Cortex of kidney (tissue), 1 donor: ENCODE measurements at places on chromosomes 1 and 21.

GRCh38 chr21:19049567-19049966, 646.0 kb upstream of the TMPRSS15 start:
- DNase-seq, result no peak

DNA sequence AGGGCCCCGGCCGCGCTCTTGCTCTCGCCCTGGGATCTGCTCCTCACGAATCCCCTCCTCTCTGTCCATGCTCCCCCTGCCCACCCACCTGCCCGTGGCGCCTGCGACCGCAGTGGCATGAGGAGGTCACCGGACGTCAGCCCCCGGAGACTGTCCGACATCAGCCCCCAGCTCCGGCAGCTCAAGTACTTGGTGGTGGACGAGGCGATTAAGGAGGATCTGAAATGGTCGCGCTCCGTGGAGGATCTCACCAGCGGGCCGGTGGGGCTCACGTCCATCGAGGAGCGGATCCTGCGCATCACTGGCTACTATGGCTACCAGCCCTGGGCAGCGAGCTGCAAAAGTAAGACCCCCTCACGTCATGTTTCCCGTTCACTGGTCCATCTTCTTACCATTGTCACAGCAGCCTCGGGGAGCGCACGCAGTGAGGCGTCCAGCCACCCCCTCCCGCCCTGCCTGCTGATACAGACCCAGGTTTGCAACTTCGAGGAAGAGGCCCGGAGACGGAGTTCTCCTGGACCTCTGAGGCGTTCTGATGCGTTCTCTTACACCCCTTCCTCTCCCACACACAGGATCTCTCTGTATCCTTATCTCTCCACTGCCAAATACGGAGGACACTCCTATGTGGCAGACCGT, 1.1 kb downstream of the SLC35F3 start:
- DNase-seq, result no peak

DNA sequence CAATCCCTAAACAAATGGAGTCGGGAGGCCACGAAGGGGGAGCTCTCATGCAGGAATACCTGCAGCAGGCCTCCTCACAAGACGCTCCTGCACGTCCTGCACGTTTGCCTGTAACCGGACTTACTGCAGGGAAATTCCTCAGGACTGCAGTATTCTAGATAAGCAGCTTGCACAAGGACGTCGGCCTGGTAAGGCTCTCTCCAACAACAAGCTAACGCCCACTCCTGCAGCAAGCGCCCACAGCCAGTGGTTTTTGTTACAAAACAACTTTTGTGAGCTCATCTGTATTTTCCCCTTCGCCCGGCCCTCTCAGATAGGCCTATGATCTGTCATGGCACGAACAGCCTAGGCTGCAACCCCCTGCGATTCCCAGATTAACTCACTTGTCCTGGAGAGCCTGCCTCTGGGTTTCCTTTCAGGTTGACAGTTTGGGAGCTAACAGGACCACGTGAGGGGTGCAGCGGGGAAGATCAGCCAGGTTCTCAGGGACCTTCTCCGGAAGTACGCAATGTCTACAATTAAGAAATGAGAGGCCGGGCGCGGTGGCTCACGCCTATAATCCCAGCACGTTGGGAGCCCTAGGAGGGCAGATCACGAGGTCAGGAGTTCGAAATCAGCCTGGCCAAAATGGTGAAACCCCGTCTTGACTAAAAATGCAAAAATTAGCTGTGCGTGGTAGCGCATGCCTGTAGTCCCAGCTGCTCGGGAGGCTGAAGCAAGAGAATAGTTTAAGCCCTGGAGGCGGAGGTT, 921 bp upstream of the MIB2 start:
- DNase-seq, result no peak

DNA sequence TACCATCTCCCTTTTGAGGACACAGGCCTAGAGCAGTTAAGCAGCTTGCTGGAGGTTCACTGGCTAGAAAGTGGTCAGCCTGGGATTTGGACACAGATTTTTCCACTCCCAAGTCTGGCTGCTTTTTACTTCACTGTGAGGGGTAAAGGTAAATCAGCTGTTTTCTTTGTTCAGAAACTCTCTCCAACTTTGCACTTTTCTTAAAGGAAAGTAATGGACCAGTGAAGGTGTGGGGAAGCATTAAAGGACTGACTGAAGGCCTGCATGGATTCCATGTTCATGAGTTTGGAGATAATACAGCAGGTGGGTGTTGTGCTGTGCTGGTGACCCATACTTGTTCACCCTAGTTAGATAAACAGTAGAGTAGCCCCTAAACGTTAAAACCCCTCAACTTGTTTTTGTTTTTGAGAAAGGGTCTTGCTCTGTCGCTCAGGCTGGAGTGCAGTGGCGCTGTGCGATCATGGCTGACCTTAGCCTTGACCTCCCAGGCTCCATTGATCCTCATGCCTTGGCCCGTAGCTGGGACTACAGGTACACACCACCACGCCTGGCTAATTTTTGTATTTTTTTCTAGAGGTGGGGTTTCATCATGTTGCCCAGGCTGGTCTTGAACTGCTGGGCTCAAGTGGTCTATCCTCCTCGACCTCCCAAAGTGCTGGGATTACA, 4.2 kb downstream of the SOD1 start:
- no peak for DNase-seq

DNA sequence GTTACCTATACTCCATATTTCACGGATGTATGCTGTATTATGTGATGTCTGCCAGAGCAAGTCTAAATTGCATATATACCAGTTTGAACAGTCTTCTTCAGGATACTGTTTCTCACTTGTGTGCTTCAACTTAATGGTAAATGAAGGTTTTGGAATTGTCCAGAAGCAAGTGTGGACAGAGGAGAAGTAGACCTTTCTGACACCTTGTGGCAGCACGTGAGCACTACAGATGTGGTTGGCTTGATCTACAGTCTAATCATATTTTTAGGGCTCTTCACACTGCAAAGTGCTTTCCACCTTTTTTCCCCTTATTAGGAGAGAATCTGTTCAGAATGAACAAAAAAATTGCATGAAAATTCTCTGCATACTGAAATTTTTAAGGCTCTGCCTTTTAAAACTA, 10.9 kb downstream of the MORC3 start:
- DNase-seq, result no peak

DNA sequence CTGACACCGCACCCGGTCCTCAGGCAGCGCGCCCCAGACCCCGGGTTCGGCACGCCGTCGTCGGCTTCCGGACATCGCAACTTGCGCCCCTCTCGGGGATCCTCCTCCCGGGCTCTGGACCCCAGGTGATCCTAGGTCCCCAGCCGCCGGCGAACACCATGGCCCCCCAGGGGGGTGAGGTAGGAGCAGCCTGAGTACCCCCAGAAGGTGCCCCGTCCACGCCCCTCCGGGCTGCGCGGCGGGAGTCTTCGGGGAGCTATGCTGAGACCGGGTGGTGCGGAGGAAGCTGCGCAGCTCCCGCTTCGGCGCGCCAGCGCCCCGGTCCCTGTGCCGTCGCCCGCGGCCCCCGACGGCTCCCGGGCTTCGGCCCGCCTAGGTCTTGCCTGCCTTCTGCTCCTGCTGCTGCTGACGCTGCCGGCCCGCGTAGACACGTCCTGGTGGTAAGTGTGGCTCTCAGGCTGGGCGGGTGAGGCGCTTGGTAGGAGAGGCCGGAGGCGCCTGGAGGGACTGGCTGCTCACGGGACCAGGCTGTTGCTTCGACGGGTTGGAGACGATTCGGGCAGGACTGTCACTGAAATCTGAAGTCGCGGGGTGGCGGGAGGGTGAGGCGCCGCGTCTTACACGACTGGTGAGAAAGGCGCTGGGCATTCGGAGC, 367 bp downstream of the WNT2B start:
- DNase-seq, result no peak

DNA sequence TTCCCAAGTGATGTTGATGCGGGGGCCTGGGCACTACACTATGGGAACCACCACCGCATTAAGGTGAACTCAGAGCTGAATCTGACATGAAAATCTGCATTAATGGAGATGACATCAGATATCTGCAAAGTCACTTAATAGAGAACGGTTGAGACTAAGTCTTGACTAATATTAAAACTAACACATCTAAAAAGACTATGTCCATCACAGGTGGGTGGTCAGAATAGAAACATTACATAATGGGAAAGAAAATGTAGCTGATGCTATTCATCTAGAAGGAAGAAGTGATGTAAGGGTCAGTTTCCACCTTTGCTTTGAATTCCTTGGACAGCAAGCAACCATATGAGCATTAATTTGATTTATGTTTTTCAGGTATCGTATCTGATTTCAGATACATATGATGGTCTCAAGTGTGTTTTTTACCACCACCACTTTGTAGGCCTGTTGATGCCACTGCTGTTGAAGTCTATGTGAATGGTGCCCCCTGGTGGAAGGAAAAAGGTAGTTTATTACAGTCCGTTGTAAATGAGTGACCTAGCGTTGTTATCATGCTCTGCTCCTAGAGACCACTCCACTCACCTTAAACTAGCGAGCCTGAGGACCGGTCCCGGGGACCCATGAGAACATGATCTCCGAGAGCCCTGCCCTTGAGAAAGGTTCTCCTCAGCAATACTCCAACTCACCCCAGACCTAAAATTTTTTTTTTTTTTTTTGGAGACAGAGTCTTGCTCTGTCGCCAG, 73.5 kb downstream of the BACH1 start:
- no peak for DNase-seq

- DNase-seq, result no peak
Observed at GRCh38 chr1:166612886-166613285, 226.4 kb upstream of the POGK start.

- DNase-seq, result no peak
Observed at GRCh38 chr1:31614414-31615005, 3.0 kb upstream of the HCRTR1 start.

DNA sequence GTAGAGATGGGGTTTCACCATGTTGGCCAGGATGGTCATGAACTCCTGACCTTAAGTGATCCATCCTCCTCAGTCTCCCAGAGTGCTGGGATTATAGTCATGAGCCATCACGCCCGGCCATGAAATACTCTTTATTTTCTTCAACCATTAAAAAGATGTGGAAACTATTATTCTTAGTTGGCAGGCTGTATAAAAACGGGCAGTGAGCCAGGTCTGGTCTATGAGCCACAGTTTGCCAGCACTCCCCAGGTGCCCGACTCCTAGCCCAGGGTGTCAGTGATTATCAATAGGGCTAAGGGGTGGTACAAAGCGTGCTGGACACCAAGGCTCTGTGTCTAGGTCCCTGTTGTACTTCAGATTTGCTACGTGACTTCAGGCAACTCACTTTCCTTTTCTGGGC, 3.7 kb upstream of the TMEM61 start:
- DNase-seq, result no peak

GRCh38 chr1:78303620-78304019, 187.2 kb upstream of the PTGFR start:
- no peak for DNase-seq

DNA sequence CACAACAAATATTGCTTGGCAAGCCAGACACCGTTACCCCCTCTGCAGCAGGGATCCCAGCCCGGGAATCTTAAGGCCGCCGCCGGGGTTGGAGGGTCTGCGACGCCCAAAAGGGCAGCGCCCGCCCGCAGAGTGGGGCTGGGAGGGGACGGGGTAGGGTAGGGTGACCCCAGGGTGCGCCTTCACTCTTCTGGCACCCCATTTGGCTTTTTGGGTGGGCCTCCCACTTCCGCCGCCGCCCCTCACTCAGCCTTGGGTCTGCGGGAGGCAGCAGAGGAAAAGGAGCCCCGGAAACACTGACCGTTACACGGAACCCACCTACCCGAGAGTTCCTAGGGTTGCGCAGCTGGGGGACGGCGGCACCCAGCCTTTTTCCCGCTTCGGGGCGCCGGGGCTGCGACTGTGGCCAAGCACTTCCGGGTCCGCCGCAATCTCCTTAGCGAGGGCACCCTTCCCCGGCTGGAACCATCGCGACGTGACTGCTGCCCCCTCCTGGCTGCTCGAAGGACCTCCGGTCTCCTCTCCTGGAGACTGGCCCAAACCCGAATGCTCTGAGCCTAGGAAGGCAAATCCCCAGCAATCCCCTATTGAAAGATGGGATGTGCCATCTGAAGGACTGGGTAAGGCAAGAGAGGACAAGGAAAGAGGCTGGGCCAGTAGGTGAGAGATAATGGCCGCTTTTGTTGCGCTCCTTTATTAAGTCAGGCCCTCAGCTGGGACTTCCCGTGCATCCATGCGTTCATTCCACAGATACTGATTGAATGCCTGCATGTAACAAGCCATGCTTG, at the start of gene PIGC:
TSS of gene PIGC (minus strand) at position 404 of the 788 bp plus-strand sequence. CDS start 1,447 bp downstream, outside the sequence.
- DNase-seq, result no peak

DNA sequence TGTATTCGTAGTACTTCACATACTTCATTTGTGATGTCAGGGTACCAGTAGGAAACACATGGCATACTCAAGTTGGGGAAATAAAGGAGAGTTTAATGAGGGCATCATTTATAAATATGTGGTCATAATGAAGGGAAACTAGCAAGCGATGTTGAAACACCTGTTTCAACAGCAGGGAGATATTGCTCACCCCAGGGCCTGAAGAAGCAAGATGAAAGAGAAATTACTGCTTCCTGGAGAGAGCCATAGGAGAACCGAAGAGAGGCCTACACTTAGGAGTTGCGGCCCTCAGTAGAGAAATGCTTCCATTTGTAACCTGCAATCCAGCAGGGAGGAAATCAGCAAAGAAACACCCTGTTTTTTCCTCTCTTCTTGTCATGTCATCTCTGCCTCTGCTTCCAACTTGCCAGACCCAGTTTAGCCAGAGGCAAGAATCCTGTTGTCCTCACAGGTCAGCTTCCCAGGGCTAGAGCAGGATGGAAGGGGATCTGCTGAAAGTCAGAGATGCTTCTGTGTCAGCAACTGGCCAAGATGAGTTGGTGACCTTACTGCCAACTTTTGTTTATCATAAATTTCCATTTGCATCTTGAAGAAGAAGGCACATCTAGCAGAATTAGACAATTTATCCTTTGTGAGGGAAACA, 67.6 kb upstream of the TSPAN2 start:
- no peak for DNase-seq

DNA sequence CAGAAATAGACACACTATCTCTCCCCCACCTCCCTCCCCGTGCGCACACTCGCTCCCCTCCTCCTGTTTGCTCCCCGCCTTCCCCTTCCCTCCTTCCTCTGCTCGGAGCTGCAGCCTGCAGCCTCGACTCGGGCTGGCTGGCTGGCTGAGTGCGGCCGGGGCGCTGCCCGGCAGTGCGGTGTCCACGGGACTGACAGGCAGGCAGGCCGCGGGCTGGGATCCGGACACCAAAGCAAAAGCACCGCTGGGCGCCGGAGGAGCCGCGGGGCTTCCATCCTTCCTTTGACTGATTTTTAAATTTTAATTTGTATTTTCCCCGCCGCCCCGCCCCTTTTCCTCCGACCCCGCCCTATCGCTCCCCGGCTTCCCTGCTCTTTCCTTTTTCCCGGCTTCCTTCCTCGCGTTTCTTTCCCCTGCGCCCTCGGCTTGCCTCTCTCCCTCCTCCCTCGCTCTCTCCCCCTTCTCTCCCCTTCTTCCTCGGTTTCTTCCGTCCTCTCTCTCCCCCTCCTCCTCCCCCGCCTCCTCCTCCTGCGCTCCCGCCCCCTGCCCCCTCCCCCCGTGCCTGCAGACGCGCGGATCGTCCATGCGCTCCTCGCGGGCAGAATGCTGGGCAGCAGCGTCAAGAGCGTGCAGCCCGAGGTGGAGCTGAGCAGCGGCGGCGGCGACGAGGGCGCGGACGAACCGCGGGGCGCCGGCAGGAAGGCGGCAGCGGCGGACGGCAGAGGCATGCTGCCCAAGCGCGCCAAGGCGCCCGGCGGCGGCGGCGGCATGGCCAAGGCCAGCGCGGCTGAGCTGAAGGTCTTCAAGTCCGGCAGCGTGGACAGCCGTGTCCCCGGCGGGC, 109.4 kb downstream of the NAV1 start:
- no peak for DNase-seq
